Endodermal cell (in vitro differentiated cells): ENCODE measurements at places on chromosomes 3 and 15.

DNA sequence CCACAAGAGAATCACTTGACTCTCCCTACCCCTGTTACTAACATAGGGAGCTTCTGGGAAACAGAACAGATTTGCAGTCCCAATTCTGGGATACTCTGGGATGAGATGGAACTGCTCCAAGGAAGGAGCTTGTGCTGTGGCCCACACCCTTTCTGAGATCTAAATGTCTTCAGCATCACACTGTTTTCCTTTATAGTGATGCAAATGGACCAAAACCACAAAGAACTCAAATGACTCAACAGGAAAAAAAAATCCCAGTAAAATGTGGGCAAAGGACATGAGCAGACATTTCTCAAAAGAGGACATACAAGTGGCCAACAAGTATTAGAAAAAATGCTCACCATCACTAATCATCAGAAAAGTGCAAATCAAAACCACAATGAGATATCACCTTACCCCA, 155.6 kb downstream of the NECTIN3 start:
- no peak for DNase-seq

- DNase-seq = no peak
Measured at GRCh38 chr15:26702381-26702780, 70.5 kb downstream of the GABRB3 start.

DNA sequence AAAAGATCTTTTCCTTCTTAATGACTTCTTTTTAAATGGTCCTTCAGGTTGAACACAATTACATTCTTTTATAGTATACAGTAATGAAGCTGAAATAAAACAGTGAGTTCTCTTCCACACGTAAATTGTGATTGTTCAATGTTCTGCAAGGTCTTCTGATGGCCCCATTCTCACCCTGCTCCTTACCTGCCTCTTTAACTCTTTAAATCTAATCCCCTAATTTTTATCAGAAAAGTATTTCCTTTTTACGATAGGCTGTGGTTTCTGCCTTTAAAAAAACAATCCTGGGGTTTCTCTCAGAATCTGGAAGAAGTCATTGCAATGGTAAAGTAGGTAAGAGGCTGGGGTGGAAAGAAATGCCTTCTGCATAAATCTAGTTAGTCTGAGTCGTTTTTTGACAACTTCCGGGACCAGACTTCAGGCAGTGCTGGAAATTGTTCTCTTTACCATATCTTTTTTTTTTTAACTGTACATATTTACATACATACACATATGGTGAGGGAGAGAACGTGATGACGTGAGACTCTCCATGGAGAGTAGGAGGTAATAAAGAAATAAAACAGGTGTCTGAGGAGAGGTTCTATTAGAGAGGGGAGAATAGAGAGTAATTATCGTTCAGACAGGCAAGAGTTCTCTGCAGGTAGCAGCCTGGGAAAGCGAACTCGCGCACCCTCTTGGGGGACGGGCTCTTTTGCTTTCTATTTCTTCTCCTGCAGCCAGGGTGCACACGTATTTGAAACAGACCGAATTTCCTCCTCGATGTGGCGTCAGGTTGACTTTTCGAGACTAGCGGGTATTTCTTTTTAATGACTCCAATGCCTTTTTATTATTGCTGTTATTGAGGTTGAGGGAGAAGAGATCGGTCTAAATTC, at the start of gene SIDT1:
TSS of gene SIDT1 (plus strand) at position 730 of the 872 bp plus-strand sequence. CDS start 467 bp downstream, outside the sequence.
- peak; percentile 65 for DNase-seq

DNA sequence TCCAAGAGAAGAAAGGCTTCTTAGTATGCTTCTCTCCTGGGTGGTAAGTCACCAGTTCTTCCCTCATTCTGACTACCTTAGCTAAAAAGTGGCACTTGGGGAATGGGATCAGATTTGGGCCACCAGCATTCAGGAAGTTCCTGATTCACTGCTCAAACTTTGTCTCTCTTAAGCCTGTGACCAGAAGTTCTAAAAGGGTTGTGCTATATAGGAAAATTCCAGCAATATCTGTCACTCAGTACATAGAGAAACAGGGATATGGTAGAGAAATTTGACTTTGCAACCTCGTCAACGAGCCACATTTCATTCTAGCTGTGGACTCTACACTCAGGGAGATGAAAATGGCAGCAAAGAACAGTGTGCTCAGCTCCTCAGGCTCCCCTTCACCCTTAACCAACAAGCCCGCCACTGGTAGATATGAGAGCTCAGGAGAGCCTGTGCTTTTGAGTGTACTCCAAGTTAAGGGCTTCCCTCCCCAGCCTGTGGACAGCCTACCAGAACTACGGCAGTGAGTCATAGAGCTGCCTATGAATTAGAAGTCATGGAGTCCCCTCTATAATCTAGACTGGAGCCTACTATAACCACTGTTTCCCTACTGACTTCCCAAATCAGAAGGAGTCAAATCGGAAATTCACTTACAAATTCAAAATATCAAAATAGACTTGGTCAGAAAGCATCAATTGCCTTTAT, 52.6 kb upstream of the MYO5C start:
- DNase-seq = no peak

DNA sequence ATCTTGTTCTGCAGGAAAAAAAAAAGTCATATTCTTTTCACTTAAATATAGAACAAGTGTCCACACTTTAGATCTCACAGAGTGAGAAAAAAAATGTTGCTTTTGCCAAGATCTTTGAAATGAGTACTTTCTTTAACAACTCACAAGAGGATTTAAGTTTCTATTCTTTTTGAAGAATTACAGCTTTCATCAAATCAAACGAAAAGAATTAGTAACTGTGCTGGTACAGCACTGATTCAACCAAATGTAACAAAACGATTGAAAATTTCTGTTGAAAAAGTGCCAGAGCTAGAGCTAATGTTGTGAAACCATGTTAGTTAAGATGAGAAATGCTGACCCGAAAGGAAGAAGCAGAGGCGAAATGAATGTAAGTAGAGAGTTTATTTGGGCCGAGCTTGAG, 300.2 kb downstream of the GABRB3 start:
- DNase-seq = no peak

DNA sequence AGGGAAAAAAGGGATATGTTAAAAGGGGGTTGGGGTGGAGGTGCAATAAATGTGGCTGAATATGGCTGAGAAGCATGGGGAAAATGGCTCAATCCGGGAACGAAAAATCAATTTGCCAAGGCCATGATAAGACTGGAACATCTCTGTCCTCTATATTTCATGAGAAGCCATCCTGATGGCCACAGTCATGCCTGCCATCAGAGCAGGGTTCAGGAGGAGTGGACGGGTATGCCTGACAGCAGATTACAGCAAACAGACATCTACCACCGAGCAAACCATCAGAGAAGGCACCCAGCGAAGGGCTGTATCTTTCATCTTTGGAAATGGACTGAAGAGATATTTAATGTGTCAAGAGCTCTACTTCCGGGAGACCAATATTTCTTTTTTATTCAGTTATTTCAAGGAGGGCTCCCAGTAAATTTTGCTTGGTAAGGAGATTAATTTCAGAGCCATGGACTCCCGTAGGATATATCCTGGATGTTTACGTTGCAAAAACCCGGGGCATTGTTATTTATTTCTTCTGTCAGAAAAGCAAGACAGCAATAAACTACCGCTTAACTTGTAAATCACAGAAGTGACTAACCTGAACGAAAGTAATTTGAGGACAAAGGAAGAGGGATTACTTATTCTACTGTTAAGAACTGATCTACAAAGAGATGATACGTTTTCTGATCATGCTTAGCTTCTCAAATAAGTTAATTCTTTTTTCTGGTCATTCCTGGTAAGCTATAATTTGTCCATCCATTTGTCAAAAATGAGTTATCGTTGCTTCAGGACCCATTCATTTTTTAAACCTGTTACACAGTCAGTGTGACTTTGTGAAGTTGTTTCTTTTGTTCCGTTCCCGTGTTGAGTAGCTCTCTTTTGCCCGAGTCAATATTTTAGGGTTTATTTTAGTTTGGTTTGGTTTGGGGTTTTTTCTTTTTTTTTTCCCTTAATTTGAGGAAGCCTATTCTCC, 80.6 kb upstream of the CHD2 start:
- DNase-seq = no peak

- DNase-seq = no peak
Measured at GRCh38 chr15:39313467-39313866, 267.4 kb upstream of the THBS1 start.

DNA sequence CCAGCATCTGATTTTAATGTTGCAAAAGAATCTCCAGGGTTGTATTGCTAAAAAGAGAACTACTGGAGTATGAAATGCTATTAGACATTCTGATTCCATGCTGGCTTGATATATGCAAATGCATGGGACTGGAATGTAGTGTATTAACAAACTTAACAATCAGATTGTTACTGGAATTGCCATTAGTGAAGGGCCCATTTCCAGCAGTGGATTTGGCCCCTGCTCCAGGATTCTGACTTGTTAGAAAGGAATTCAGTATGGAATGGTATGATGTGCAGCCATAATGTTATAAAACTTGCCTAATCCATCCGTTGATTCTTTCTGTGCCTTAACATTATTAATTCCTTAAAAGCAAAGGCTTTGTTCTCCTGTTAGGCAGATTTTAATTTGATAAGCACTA, 7.9 kb downstream of the ARRDC4 start:
- DNase-seq = no peak

DNA sequence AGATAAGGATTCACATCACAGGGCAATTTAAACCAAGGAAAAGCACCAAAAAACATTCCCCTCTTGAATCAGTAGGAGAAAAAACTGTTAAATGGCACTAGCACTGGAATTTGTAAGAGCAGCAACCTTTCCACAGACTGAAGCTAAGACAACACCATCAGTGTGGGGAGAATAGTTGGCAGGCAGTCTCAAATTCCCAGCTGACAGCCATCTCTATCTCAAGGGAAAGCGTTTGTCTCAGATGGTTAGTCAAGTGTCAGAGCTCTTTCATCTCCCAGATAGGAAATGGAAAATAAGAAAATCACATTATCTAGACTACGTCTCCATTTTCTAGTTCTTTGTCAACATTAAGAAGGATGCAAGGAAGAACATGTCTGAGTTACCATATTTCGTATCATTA, 228.7 kb downstream of the WDR72 start:
- DNase-seq = no peak

DNA sequence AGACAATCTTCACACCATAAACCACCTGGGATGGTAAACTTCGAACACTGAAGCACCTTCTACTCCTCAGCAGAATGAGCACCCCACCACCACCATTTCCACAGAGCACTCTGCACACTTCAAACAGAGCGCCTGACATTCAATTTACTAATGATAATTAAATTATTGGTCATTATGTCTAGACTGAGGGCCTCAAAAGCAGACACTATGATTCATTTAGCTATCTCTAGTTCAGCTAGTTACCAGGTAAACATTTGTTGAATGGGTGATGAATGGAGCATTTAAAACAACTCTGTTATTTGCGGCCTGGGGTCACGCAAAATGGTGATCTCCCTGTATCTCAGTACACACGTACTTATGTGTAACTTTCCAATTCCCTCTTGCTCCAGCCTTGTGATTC, 40.9 kb downstream of the ACAP2 start:
- no peak for DNase-seq

DNA sequence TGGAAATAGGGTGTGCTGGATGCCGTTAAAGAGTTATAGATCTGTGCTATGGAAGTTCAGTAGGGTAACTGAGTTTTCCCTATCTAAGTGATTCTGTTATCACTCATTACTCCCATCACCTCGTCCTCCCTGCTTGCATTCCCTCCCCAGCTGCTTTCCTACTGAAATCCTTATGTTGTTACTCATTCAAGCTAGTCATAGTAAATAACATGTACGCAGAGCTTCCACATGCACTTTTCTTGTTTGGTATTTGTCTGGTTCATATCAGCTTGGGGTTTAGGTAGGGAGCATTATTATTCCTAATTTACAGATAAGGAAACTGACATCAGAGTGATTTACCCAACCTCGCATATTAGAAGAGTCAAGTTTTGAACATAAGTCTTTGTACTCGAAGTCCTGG, 135.1 kb downstream of the HCN4 start:
- DNase-seq = no peak

DNA sequence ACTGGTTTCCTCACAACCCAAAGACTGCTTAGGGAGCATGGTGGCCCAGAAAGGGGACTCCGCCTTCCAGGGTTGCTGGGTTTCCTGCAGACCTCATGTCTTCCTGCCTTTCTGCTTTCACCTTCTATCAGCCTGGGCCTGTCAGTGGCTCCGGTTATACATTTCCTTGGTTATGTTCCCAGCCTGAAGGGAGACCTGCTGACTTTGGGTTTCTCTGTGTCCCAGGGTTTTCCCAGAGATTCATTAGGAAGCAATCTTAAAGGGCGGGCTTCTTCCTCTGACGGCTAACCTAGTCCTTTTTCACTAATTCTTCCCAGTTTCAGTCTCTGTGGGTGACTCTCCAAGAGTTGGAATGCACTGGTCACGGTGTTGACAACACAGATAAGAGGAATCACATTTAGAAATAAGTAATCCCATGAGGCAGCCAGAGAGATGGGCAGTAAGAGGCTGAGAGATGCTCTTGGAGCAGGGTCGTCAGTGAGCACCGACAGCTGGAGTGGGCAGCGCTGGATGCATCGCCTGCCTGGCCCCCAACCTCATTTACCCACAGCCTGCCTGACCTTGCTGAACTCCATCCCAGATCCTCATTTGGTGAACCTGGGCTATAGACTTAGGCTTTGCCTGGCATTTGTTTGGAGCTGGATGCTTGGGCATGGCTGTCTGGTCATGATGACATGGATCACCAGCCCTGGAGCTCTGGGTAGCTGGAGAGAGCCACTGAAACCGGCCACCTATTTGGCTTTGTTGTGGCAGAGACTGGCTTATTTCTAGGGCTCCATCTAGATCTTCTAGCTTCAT, 10.0 kb upstream of the EHD4 start:
- peak; percentile 36 for DNase-seq

GRCh38 chr3:125035217-125035616, 20.6 kb downstream of the HEG1 start:
- no peak for DNase-seq

- DNase-seq = no peak
Measured at GRCh38 chr15:62165793-62166375, 799 bp upstream of the C2CD4B start.

DNA sequence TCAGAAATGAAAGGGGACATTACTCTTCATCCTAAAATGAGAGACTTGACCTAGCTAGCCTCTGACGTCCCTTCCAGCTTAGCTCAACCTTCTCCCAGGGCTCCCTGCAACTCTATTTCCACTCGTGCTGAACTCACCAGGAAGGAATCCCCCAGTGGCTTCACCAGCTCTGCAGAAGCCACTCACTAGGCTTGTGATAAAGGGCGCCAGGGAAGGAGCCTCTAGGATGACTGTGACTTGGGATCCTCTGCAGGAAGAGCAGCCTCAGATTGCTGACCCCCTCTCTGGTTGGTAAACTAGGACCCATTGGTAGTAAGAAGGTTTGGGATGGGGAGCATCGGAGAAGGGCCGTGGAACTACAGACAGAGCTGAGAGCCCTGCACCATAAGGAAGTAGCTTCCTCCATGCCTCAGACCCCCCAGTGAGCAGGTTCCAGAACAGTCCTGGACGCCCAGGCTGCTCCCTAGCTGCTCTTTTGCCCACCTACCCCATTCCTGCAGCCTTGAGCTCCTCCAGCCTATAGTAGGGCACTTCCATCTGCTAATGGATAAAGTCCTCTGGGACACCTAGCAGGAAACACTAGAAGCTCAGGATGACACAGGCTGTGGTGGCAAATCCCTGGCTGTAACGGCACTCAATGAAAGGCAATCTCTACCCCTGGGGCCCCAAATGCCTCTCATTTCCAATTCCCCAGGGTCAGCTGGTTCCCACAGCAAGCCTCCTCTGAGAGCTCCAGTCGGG, 26.0 kb downstream of the PLA2G4F start:
- no peak for DNase-seq
